Body of pancreas (tissue), 4 donors: ENCODE measurements at places on chromosomes 4 and X. TPM values are rescaled to one million over a fixed set of nuclear protein-coding genes. Genes with fewer than 3 reads are reported as not detected.

CENPI gene
- not detected for total RNA-seq

MAGEA12 gene
- not detected for total RNA-seq

VAMP7 gene
- total RNA-seq: 14.3 TPM

IBSP gene
- not detected for total RNA-seq

CTSO gene
- 10.9 TPM for total RNA-seq

NOCT gene
- total RNA-seq: 5.7 TPM

CT83 gene
- not detected for total RNA-seq

F9 gene
- not detected for total RNA-seq

DCAF4L1 gene
- total RNA-seq: under 0.01 TPM

LRIT3 gene
- 0.26 TPM for total RNA-seq

CCSER1 gene
- 13.2 TPM for total RNA-seq

TEX11 gene
- total RNA-seq: 0.26 TPM

ADH4 gene
- not detected for total RNA-seq

- H3K27me3 ChIP-seq: no peaks in the 10 kb centered on the region
- H3K4me3 ChIP-seq: no peak overlapping the region
- no peaks in the 10 kb centered on the region for H3K4me1 ChIP-seq
- DNase-seq: no peak
- no peaks in the 10 kb centered on the region for H3K36me3 ChIP-seq
Measured at GRCh38 chr4:53781629-53782457, 190.6 kb upstream of the LNX1 start.

DNA sequence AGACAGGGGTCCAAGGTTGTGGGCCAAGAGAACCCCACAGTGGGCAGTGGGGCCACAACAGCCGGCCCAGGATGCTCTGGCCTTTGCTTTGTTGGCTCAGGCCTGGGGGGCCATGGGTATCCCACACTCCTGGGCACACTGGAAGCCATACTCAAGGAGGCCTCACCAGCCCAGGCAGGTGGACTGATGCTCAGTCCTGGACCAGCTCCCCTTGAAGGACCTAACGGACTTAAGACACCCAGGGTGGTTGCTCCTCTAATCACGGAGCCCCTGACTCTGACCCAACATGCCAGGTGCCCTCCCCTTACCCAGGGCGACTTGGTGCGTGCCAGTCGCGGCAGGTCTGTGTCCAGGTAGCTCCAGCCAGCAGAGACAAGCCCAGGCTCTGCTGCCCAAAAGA lies 50.8 kb downstream of the ZFYVE28 start:
- no peak overlapping the region for H3K4me3 ChIP-seq
- no peak for DNase-seq
- no peak overlapping the region for H3K27ac ChIP-seq
- H3K27me3 ChIP-seq: no peaks in the 10 kb centered on the region
- H3K4me1 ChIP-seq: peaks cover 19% of the 10 kb centered on the region

DNA sequence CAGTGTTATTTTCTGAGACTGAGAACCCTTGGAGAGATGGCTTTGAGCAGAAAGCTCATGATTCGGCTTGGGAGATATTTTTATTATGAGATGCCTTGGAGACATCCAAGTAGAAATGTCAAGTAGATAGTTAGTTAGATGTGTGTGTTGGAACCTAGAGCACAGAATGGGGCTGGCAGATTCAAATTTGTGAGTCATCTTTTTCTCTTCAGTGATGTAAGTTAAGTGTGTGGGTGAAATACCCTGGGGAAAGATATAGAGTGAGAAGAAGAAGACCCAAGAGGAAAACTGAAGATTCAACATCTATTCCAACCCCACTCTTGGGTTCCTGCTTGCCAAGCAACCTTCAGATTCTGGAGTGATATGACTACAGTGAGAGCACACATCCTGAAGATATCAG lies 580.8 kb upstream of the AMOT start:
- no peaks in the 10 kb centered on the region for H3K36me3 ChIP-seq
- no peak for DNase-seq
- H3K4me1 ChIP-seq: no peaks in the 10 kb centered on the region
- H3K27ac ChIP-seq: no peak overlapping the region
- H3K27me3 ChIP-seq: no peaks in the 10 kb centered on the region
- no peak overlapping the region for H3K4me3 ChIP-seq

DNA sequence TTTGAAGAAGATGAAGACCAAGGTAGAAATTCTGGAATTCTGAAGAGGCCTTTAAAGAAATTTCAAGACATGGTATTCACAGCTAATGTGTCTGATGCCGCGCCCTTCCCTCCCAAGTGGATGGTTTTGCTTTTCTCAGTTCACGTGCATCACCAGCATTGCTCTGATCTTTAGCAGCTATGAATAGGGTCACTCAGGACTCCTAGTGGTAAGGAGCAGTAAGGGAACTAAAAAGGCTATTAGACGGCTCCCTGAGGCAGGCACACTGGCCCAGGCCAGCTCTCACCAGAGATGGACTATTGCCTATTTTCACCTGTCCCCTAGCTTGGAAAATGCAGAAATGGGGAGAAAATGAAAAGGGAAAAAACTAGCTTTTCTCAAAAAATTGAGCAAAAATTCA lies 447.5 kb upstream of the RASGEF1B start:
- H3K4me1 ChIP-seq: no peaks in the 10 kb centered on the region
- no peak for DNase-seq
- H3K4me3 ChIP-seq: no peak overlapping the region
- no peaks in the 10 kb centered on the region for H3K27me3 ChIP-seq

GRCh38 chrX:137431693-137432488 lies 134.0 kb upstream of the ZIC3 start:
- no peak overlapping the region for H3K27ac ChIP-seq
- H3K27me3 ChIP-seq: peaks cover 5% of the 10 kb centered on the region
- H3K4me3 ChIP-seq: no peak overlapping the region
- no peaks in the 10 kb centered on the region for H3K36me3 ChIP-seq
- no peak for DNase-seq

DNA sequence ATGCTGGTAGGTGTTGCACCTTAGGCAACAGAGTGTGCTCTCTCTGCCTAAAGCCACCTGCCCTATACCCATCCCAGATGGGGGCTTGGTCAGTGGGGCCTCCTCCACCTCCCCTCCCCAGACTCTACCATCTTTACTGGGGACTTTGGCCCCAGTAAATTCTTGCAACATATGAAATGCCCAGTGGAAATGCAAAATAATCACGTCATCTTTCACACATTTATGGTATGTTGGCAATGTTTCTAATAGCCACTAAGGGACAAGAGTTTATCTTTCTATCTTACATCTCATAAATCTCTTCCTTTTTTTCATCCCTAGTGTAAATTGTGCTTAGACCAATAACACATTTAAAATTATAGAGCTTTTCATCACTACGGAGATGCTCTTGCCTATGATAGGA lies 103.0 kb upstream of the MAML3 start:
- H3K4me3 ChIP-seq: no peak overlapping the region
- H3K27me3 ChIP-seq: no peaks in the 10 kb centered on the region
- H3K4me1 ChIP-seq: peaks cover 15% of the 10 kb centered on the region
- no peaks in the 10 kb centered on the region for H3K36me3 ChIP-seq
- H3K27ac ChIP-seq: no peak overlapping the region
- DNase-seq: no peak

- DNase-seq: no peak
- no peak overlapping the region for H3K27ac ChIP-seq
- H3K4me3 ChIP-seq: no peak overlapping the region
- H3K27me3 ChIP-seq: no peaks in the 10 kb centered on the region
- H3K4me1 ChIP-seq: no peaks in the 10 kb centered on the region
Measured at GRCh38 chr4:82679531-82679930, 117.7 kb upstream of the TMEM150C start.

DNA sequence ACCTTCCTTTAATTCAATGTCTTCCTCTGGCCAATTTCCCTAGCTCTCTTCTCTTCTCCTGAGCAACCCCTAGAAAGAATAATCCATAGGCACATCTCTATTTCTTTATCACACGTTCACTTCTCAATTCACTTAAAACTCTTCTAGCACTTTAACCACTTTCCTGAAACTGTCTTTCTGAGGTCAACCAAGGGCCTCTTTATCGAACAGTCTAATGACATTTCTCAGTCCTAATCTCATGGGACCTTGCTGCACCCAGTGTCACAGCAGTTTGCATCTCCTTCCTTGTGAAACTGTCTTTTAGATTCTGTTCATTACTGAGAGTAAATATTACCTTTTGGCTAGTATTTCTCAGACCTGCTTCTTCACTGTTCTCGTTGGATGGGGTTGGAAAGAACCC lies 285.3 kb upstream of the RASGEF1B start:
- no peaks in the 10 kb centered on the region for H3K27me3 ChIP-seq
- H3K27ac ChIP-seq: no peak overlapping the region
- no peaks in the 10 kb centered on the region for H3K36me3 ChIP-seq

DNA sequence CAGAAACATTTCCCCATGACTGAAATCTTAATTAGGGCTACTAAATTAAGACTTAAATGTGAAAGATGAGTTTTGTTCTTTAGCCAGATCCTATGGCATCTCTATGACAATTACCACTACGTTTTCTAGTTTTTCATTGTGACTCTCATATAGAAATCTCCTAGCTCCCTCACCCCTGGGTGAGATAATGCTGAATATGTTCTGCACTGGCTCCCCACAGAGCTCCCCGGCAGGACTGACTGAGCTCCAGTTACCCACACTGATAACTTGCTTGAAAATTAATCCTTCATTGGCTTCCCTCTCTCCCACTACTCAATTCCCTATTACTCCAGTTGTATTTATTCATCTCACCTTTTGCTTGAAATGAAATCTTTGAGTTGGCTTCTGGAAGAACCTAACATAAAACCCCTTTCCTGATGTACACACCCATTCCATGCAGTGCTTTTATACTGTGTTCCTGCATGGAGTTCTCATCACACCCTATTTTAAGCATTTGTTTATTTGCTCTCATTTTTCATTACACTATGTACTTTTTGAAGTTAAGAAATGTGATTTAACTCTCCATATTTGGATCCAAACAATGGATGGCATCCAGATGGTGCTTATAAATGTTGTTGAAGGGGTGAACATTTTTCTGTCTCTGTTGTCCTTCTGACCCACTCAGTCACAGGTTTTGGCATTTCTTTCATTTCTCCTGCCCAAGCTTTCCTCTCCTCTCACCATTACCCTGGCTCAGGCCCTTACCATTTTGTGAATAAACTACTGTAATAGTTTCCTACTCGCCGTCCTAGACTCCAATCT lies 623.4 kb downstream of the SPRY1 start:
- H3K27me3 ChIP-seq: no peaks in the 10 kb centered on the region
- H3K27ac ChIP-seq: no peak overlapping the region
- no peaks in the 10 kb centered on the region for H3K4me1 ChIP-seq
- H3K36me3 ChIP-seq: no peaks in the 10 kb centered on the region
- H3K4me3 ChIP-seq: no peak overlapping the region

GRCh38 chr4:111068883-111069282 lies 446.0 kb upstream of the PITX2 start:
- H3K4me1 ChIP-seq: no peaks in the 10 kb centered on the region
- H3K4me3 ChIP-seq: no peak overlapping the region
- H3K36me3 ChIP-seq: no peaks in the 10 kb centered on the region
- no peak for DNase-seq
- no peak overlapping the region for H3K27ac ChIP-seq

DNA sequence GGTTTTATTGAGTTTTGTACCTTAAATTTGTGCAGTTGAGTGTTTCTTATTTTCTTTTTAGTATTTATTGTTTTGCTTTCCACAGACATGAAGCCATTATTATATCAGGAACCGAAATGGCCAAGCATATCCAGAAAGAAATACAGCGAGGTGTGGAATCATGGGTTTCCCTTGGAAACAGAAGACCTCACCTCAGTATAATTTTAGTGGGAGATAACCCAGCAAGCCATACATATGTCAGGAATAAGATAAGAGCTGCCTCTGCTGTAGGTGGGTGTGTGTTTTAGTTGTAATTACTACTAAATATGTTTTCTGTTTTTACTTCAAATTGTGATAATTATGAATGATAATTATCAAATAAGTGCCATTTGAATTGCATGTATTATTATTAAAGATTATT lies 16.5 kb downstream of the MTHFD2L start:
- H3K4me3 ChIP-seq: no peak overlapping the region
- no peaks in the 10 kb centered on the region for H3K27me3 ChIP-seq
- H3K36me3 ChIP-seq: no peaks in the 10 kb centered on the region
- H3K27ac ChIP-seq: no peak overlapping the region
- H3K4me1 ChIP-seq: no peaks in the 10 kb centered on the region
- DNase-seq: no peak

DNA sequence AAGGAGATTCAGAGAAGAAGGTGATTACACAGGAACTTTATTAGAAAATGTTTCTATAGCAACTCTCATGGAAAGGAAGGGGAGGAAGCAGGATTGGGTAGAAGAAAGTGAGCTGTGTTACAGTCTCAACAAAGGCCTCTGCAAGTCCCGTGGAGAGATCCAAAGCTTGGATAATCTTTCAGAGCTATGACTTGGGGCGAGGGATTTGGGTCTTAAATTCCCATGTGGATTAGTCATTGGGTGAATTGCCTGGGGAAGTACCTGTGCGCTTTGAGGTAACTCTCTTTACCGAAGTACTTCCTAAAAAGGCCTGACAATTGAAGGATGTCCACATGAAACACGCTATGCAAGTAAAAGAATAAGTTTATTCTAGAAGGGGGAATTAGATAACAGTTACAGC lies 133.8 kb upstream of the ANKRD50 start:
- no peaks in the 10 kb centered on the region for H3K4me1 ChIP-seq
- no peak overlapping the region for H3K27ac ChIP-seq
- no peaks in the 10 kb centered on the region for H3K36me3 ChIP-seq
- DNase-seq: no peak
- no peak overlapping the region for H3K4me3 ChIP-seq
- no peaks in the 10 kb centered on the region for H3K27me3 ChIP-seq

DNA sequence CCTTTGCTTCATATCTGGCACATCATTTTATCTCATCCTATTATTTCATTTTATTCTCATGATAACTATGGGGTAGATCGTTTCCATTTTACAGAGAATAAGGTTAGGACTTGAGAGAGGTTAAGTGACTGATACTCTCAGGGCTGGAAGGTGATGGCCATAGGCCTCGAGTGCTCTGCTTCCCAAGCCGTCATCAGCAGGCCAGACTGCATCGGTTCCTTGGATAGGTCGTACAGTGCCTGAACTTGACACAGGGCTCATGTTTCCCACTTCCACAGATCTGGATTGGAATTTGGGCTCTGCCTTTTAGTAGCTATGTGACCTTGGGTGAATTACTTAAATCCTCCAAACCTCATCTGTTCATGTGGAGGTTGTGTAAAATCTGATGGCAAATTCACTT lies 81.4 kb downstream of the TMEM131L start:
- no peaks in the 10 kb centered on the region for H3K36me3 ChIP-seq
- H3K4me3 ChIP-seq: no peak overlapping the region
- H3K27me3 ChIP-seq: no peaks in the 10 kb centered on the region
- DNase-seq: no peak
- no peak overlapping the region for H3K27ac ChIP-seq
- peaks cover 35% of the 10 kb centered on the region for H3K4me1 ChIP-seq

DNA sequence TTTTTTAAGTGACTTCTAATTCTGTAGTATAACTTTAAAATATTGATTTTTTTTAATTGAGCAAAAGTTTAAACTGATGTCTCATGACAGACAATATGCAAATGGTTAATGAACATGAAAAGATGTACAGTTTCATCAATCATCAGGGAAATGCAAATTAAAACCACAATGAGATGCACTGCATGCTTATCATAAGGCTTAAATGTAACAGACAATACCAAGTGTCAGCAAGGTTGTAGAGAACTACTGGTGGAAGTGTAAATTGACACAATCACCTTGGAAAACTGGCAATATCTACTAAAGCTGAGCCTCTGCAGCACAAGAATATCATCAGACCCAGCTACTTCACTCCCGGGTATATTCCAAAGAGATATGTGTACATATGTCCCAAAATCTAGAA lies 70.2 kb upstream of the DAPP1 start:
- no peaks in the 10 kb centered on the region for H3K4me1 ChIP-seq
- no peak overlapping the region for H3K27ac ChIP-seq
- no peak overlapping the region for H3K4me3 ChIP-seq
- DNase-seq: no peak
- no peaks in the 10 kb centered on the region for H3K36me3 ChIP-seq

GRCh38 chr4:20323991-20324390 lies 72.3 kb downstream of the SLIT2 start:
- no peak overlapping the region for H3K27ac ChIP-seq
- no peaks in the 10 kb centered on the region for H3K36me3 ChIP-seq
- H3K4me3 ChIP-seq: no peak overlapping the region
- no peak for DNase-seq
- H3K4me1 ChIP-seq: no peaks in the 10 kb centered on the region
